ENCODE measurements at places on chromosomes 11 and 22.
A peak's percentile ranks its signal among the peaks of the same experiment; 100 is the strongest.

DNA sequence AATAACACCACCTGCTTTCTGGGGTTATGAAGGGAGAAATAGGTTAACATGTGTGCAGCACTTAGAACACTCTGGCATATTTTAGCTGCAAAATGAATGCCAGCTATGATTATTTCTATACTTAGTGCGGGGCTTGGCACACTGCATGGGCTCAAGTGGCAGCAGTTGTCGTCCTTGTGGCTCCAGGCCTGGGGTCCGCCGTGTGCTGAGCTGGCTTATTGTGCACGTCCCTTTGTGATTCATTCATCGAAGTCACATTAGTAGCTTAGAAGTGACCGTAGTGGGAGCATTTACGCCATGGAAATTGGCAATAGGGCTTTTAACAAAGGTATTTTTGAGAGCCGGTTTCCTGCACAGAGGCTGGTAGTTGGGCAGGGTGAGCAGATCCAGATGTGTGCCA is 4.2 kb downstream of the RASD2 start:
- DNase-seq, result no peak

DNA sequence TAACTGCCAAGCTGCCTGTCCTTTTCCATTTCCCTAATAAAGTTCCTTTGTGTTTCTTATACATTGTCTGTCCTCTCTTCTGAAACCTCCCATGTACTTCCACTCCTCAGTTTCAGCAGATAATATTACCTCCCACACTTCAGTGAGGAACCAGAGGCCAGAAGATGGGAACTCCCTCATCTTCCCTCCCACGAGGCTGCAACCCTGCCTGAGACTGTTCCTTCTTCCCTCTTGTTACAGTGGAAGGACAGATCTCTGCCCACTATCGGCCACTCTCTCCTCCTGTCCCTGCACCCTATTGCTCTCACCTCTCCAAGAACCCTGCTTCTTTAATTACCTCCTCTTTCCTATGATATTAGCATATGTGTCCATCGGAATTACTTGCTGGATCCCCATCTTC is 38.1 kb upstream of the SWAP70 start:
- DNase-seq, result no peak

- no peak for DNase-seq
Observed at GRCh38 chr11:73338279-73338678, 30.2 kb downstream of the ARHGEF17 start.

DNA sequence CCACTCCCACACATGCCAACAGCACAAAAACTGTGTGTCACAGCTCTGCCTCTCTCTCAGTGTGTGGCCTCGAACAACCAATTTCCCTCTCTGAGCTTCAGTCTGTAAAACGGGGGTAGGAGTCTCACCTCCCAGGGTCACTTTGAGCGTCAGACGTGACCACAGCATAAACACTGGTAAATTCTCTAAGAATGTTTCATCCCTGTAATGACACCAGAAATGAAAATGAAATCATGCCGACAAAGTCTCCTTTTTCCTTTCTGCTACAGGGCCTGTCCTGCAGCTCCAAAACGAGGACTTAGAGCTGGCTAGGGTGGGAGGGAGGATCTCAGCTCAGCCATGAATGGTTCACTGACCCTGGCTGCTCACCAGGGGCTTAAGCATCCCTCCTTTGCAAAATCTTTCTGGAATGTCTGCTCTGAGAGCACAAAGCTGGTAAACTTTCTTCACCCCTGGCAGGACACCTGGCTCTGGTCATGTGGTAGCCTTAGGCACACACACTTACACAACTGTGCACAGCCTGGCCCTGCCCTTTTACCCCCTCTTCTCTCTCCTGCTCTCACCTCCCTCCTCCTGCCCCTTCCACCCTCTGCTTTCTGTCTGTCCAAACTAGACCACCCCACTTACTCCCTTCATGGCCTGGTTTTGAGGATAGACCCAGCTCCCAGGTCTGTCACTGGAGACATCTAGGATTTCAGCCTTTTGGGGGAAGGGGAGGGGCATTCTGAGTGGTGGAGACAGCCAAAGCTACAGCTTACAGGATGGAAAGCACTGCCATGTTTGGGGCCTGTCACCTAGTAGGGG is 12.3 kb upstream of the TSKU start:
- peak; percentile 97 for DNase-seq

DNA sequence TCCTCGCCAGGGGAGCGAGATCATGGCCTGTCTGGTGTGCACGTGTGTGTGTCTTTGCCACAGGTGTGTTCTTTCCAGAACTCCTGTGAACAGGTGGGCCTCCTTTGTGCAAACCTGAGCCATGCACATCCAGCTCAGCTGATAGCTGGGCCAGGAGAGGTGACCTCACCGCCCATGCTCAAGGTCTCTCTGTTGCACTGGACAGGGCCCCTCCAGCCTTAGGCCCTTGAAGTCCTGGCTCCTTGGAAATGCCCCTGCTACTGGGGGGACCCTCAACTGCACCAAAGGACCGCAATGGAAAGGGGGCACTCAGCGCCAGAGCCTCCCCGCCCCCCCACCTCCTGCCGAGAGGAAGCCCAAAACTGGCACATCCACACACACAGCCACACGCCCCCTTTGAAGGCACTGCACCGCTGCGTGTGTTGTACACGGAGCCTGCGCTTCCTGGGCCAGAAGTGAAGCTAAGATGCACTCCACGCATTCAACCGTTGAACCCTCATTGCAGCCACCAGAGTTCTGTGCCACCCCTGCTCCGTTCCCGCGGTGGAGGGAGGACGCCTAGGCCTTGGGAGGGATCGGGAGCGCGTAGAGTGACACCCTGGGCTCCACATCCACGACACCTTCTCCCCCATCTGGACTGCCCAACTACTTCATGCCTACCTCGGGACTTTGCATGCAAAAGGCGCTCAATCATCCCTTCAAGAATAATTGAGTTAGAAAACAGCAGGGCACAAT is 16.4 kb upstream of the IL2RB start:
- DNase-seq, result no peak

DNA sequence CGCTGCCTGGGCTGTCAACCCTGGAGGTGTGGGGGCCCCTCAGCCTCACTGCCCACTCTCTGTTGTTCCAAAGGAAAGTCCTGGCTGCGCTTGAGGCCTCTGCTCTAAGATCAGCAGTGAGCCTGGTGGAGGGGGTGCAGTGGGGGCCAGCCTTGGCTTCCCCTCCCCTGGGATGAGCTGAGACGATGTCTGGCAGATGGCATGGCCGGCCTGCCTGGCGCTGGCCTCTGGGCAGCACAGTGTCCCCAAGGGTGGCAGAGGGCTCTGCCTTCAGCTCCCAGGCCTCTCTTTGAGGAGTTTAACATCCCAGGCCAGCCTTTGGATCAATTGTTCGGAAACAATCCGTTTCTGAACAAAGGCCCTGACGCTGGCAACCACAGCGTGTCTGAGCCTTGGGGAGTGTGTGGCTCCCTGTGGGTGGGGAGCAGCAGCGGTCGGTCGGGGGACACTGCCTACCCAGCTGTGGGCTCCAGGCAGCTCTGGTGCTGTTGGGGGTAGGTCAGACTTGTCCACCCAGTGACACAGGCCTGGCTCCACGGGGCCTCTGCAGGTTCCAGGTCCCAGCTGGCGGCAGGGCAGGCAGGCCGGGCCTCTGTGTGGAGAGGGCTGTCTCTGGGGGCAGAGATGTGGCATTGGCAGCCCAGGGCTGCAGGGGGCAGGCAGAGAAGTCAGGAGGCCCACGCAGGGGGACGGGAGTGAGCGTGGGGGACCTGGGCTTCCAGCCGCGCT is 12.1 kb downstream of the TSPAN4 start:
- no peak for DNase-seq

- DNase-seq, result no peak
Observed at GRCh38 chr11:9069256-9069655, 22.1 kb downstream of the SCUBE2 start.

GRCh38 chr11:129969920-129970319 is 32.7 kb downstream of the PRDM10 start:
- no peak for DNase-seq

DNA sequence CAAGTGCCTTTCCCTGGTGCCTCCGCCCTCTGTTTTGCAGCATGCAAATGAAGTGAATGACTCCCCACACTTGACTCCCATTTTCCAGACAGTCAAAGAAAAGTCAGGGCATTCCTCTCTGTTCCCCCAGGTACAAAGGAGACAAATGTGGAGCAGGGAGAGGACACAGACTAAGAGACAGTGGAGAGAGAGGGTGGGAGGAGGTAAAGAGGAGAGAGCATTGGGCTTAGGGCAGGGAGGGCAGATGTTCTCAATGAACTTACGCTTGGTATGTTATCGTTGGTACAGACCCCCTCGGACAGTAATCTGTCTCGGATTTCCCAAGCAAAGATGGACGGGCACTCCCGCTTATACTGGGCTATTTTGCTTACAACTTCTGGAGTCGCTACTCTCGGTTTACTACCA is 9.8 kb downstream of the PAX6 start:
- DNase-seq, result no peak

DNA sequence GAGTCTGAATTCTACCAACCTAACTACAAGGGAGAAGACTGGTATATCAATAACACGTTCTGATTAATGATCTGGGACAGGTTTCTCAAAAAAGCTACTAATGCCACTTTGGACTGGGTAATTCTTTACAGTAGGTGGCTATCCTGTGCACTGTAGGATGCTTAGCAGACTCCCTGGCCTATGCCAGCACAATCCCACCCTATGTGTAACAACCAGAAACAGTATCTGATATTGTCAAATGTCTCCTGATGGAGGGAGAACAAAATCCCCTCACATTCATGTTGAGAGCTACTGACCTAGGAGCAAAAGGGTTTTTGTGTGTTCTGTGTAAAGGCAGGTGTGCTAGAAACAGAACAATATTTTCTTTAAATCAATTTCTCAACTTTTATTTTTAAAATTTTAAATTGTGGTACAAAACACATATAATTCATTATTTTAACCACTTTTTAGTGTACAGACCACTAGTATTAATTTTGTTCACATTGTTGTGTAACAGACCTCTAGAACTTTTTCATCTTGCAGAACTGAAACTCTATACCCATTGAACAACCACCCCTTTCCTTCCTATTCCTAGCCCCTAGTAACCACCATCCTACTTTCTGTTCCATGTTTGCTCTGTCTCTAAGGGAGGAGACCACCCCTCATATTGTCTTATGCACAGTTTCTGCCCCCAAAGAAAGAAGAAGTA is 2.1 kb upstream of the MS4A6A start:
- no peak for DNase-seq

DNA sequence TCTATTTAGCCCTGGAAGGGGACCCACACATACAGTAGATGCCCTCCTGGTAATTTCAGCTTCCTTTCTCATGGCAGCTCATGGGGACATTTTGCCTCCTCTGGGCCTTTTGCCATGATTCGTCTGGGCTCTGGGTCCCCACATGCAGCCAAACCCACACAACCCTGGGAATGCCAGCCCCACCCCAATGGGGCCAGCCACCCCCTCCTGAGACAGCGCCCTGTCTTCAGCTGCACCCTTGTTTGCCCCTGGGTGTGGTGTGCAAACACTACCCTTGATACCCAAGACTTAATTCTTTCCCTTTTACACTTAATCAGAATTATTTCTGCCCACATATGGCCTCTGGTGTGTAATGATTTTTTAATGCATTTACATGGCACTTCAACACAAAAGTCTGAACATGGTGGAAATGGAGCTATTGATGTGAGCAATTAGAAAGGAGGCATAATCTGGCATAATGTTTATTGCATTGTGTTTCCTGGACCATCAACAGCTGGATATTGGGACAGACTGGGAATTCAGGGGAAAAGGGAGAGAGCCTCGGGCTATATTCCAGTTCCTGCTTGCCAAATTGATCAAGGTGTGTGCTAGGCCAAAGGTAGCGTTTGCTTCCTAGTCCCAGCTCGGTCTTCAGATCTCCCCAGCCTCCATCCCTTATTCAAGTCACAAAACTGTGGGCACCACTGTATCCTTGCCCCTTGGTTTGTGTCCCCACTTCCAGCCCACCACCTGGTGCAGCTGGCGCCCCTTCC is 85.0 kb upstream of the ANO1 start:
- DNase-seq, result peak; percentile 77

DNA sequence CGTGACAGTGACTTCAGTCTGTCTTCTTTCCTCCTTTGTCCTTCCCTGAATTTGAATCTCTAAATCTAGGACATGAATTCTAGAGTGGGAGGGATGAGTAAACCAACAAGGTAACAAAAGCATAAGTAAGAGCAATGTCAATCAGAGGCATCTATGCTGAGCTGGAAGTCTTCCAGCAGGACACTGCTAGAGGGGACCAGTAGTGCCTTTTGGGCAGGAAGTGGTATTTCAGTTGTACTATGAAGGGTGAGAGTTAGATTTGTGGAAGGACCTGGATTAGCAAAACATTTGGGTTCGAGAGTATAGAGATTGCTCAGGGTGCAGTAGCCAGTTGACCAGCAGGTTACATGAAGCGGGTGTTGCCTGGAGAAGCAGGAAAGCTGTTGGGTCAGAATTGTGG is 40.3 kb downstream of the MEI1 start:
- DNase-seq, result no peak

DNA sequence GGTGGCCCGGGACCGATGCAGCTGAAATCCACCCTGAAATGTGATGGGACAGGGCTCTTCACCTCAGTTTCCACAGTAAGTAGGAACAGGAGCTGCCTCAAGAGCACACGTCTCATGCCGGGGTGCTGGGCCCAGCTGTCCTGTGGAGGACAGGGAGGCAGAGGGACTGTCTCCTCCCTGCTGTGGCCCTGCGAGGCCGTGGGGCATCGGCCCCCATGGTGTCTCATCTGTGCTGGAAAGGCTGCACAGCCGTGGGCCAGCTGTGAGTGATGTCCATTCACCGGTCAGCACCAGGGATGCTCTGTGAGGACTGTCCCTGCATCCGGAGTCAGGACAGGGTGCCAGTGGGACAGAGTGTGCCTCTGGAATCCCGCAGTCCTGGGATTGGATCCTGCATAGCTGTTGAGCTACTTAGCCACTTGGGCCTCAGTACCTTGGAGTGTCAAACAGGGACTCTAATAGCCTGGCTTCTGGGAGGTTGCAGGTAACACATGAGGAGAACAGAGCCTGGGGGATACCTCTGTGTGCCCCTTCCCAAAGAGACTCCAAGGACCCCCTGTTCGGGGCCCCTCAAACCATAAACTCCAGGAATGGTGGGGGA is 16.5 kb downstream of the TRPM5 start:
- DNase-seq, result no peak

DNA sequence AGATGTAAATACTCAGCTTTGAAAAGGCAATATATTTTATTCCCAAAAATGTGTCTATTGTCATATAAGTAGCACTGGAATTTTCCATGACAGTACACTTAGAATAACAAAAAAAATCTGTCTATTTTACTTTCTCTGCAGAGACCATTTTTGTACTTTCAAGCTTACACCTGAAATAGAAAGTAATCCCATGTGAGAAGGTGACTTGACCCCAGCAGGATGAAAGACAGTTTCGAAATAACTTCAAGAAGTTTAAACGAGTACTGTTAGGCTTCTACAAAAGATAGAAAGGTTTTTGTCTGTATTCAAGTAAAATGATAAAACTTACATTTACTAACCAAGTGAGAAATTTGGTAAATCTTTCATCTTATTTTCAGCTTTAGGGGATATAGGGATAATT is 259.9 kb upstream of the CTSC start:
- DNase-seq, result no peak

- no peak for DNase-seq
Observed at GRCh38 chr11:1234771-1235305, 12.0 kb downstream of the MUC5B start.

DNA sequence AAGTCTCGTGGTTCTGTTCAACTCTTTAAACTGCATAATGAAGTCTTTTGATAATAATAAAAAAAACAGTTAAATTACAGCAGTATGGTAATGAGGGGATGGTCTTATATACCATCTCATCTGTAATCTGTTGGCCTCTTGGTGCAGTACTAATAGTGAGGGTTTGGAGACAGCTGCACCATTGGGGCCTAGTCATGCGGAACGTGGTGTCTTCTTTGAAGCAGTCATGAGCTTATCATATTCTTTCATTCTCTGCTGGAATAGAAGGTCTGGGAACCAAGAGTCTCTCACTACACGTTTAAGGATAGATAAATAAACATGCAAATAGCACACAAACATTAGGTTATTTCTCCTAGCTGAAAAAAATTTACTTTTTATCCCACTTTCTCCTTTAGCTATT is 40.9 kb upstream of the OR9Q1 start:
- DNase-seq, result no peak
